ENCODE measurements at places on chromosomes 11 and 22.

DNA sequence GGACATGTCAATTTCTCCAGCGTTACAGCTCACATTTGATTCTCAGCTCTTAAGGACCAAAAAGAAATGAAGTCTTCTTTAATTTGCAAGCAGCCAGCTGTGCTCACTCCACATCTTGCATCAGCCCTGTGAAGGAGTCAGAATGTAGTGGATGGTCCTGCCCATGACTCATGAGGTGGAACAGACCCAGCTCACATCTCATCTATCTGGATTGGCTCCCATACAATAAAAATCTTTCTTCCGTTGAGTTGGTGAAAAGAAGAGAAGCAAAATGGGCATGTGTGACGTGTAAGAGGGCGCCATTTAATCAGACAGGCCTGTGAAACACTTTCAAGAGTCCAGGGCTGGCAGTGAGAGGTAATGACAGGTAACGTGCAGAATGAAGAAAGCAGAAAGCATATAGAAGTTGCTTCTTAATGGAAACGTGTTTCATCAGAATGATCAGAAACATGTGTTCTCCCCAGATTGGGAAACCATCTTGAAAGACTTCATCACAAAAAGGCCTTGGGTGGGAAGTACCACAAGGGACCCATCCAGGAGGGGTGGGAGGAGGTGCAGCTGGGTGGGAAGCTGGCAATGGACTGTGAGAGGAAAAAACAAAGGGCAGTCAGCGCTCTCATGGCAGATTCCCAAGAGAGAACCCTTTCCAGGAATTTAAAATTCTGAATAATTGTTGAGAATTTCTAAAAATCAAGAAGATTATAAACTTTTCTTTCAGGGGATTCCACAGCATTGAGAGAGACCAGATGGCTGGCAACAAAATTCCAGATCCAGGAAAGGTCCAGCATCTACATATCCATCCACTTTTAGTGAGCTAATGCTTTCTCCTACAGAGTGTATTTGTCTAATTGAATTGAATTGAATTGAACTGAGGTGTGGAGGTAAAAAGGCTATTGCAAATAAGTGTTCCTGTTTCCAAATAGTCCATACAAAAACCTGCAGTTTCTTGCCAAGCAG lies 57.0 kb downstream of the ETS1 start:
- DNase-seq, result no peak

- DNase-seq, result no peak
These were observed 31.3 kb upstream of the OPCML start for GRCh38 chr11:133563505-133564025.

GRCh38 chr22:31841078-31841827 lies 87.4 kb downstream of the DEPDC5 start:
- no peak for DNase-seq

DNA sequence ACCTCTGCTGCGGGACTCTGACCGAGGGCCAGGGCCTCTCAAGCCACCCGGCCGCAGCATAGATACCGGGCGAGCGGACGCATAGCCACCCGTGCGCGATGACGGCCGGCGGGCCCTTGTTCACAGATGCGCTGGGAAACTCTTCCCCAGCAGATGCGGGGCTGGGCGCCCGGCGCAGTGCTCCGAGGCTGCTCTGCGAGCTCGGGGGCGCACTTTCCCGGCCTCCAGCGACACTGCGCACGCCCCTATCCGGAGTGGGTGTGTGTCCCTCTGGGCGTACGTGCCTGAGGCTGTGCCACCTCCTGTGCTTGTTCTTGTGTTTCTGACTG lies 104.7 kb upstream of the E2F8 start:
- no peak for DNase-seq

- DNase-seq, result no peak
These were observed 55.5 kb downstream of the LARGE1 start for GRCh38 chr22:33864723-33865130.

DNA sequence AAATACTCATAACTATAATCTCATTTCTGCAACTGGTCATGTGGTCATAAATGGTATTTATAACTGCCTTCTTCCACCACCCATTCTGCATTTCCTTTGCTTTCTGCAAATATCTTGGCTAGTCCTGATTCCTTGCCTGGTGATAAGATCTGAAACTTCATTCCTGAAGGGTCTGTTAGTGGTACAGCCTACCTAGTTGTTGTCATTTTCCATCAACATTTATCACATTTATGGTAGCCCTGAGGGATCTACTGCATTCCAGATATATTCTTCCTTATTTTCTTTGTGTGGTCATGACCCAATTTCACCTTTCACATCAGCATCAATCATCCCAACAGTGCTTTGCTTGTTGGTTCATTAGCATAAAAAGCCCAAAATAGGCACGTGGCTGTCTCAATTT lies 50.1 kb downstream of the DDX6 start:
- no peak for DNase-seq

GRCh38 chr11:62456630-62457029 lies 37.8 kb downstream of the SCGB1A1 start:
- no peak for DNase-seq

- no peak for DNase-seq
These were observed 279.9 kb downstream of the TENM4 start for GRCh38 chr11:79160791-79161403.

GRCh38 chr22:40535189-40535512 lies 101.4 kb downstream of the MRTFA start:
- no peak for DNase-seq

DNA sequence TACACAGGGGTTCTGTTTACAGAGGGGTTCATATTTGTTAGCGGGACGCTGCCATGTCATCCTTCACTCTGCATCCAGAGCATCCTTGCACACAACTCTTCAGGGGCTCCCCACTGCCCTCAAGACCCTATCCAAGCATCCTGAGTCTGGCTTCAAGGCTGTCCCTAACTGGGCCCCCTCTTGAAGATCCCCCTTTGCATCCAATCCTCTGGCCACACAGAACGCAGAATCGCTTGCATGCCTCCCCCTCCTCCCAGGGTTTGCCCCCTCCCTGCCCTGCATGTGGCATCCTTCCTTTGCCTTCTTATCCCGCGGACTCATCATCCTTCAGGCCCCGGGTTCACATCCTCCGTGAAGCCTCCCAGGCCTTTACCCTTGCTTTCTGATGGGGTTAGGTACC lies 18.6 kb downstream of the C1QTNF6 start:
- no peak for DNase-seq
